Activated naive CD8-positive, alpha-beta T cell treated with anti-CD3 and anti-CD28 coated beads for 36 hours (primary cell): ENCODE measurements at places on chromosomes 6 and 20.

- peak; percentile 58 for DNase-seq
- peaks cover 22% of the 10 kb centered on the region for H3K36me3 ChIP-seq
- peak overlapping the region; percentile 91 for H3K4me3 ChIP-seq
Measured at GRCh38 chr6:43172104-43173007, 1.3 kb downstream of the SRF start.

DNA sequence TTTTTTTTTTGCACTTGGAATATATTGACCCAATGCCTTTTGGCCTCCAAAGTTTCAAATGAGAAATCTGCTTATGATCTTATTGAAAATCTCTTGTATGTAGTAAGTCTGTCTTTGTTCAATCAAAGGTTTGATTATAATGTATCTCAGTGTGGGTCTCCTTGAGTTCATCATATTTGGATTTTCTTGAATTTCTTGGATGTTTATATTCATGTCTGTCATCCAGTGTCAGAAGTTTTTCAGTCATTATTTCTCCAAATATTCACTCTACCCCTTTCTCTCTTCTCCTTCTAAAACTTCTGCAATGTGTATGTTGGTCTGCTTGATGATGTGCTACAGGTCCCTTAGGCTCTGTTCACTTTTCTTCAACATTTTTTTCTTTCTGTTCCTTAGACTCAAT is 95.9 kb upstream of the PTPRK start:
- no peaks in the 10 kb centered on the region for H3K4me1 ChIP-seq
- no peak for DNase-seq
- H3K27ac ChIP-seq: no peak overlapping the region
- peaks cover 4% of the 10 kb centered on the region for H3K27me3 ChIP-seq
- peaks cover 8% of the 10 kb centered on the region for H3K36me3 ChIP-seq

DNA sequence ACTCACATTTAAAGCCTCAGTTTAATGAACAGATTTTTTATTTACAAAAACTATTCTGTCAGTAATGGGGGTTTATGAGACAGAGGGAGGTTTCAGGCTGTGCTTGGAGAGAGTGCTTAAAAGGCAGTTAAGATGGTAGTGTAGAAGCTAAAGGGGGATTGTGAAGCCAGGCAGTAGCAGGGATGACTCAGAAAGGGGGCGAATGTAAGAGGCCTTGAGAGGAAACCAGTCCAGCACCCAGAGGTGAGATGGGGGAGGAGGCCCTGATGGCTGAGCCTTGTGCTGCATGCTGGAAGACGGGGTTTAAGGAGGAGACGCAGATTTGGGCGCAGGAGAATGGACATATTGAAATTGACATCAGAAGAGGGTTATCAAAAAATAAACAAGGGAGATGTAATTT is 6.6 kb upstream of the SERPINB9 start:
- no peaks in the 10 kb centered on the region for H3K27me3 ChIP-seq
- H3K36me3 ChIP-seq: peaks cover 3% of the 10 kb centered on the region
- no peak overlapping the region for H3K4me3 ChIP-seq

DNA sequence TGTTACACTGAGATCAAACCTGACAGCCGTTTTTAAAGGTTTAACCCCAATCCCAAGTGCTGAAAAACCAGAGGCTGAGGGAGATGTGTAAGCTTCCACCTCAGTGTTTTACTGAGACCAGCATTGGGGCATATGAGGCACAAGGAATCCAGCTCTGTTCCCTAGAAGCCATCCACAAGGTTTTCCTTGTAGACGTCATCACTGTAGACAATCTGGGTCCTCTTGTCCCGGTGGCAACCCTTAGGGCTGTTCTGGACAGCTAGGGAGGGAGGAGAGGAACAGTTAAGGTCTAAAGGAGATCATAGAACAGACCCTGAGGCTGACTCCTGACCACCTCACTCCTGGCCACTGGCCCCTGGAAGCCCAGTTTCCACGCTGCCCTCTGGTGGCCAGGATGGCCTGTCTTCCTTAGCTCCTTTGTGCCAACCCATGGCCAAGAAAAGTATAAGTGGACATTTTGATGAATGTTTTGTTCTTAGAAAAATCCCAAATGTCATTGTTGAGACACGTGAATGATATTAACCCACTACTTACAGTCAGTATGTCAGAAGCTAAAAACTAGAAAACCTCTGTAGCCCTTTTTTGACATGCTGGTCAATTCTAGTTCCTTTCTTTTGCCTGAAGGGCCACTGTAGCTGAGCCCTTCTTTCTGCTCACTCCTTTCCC is 6.4 kb downstream of the CFB start:
- peaks cover 3% of the 10 kb centered on the region for H3K27me3 ChIP-seq
- peaks cover 1% of the 10 kb centered on the region for H3K4me1 ChIP-seq
- H3K36me3 ChIP-seq: peaks cover 23% of the 10 kb centered on the region

DNA sequence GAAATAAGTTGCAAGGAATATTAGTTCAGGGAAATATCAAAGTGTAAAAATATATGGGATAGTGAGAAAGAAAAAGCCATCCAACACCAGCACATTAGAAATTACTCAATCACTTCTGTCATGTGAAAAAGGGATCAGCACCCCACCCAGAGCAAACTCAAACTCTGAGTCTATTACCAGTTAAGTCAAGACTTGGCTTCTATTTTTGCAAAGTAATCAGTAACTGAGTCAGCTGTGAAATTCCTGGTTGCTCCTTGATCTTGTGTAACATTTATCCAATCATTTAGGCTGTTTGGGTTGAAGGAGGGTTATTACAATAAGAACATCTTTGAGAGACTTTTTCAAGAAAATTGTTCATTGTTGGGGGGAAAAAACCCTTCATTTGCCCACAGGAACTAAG is 51.2 kb downstream of the SLC22A23 start:
- H3K27ac ChIP-seq: no peak overlapping the region
- H3K27me3 ChIP-seq: no peaks in the 10 kb centered on the region

GRCh38 chr6:113823916-113824315 is 33.2 kb upstream of the MARCKS start:
- no peak for DNase-seq
- H3K27ac ChIP-seq: no peak overlapping the region
- no peaks in the 10 kb centered on the region for H3K36me3 ChIP-seq
- H3K27me3 ChIP-seq: peaks cover 26% of the 10 kb centered on the region
- no peak overlapping the region for H3K4me3 ChIP-seq

DNA sequence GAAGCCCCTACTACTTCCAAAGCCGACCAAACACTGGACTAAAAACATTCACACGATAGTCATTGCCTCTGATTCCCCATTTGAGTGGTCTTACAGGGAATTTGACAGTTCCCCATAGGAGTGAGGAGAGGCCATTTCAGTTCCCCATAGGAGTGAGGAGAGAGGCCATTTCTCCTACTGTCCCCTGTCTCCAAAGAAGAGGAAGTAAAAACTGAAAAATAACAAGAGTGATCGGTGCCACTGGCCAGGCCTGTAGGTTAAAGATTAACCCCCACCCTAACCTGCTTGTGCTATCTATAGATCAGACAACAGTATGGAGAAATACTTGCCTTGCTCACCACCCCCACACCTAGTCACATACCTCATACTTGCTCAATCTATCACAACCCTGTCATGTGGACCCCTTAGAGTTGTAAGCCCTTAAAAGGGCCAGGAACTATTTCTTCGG is 204.0 kb upstream of the MOCS1 start:
- no peaks in the 10 kb centered on the region for H3K36me3 ChIP-seq
- H3K27ac ChIP-seq: no peak overlapping the region
- H3K4me1 ChIP-seq: no peaks in the 10 kb centered on the region
- no peak for DNase-seq
- H3K27me3 ChIP-seq: peaks cover 8% of the 10 kb centered on the region
- H3K4me3 ChIP-seq: no peak overlapping the region

GRCh38 chr6:73497915-73498314 is 22.9 kb downstream of the EEF1A1 start:
- no peak for DNase-seq
- H3K36me3 ChIP-seq: peaks cover 6% of the 10 kb centered on the region
- no peak overlapping the region for H3K4me3 ChIP-seq
- H3K27me3 ChIP-seq: no peaks in the 10 kb centered on the region

DNA sequence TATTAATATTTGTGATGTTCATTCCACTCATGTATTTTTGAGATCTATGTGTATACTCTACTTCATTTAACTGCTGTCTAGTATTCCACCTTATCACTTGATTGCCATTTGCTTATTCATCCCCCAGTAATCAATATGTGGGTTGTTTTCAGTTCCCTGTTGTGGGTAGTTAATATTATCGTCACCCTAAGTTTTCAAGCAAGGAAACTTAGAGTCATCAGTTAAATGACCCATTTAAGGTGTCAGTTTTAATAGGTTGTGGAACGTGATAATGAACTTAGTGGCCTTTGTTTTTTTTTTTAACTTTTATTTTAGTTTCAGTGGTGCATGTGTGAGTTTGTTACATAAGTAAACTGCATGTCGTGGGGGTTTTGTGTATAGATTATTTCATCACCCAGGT is 90.3 kb downstream of the SLC24A3 start:
- H3K4me3 ChIP-seq: no peak overlapping the region
- no peak for DNase-seq
- no peak overlapping the region for H3K27ac ChIP-seq
- H3K4me1 ChIP-seq: no peaks in the 10 kb centered on the region
- H3K36me3 ChIP-seq: no peaks in the 10 kb centered on the region
